ENCODE measurements at places on chromosomes 4 and X.

- no peak for DNase-seq
Measured at GRCh38 chr4:6233929-6234328, 33.6 kb upstream of the JAKMIP1 start.

- no peak for DNase-seq
Measured at GRCh38 chr4:108560616-108561015, 59.8 kb upstream of the RPL34 start.

GRCh38 chrX:71558920-71559319 is 19.3 kb upstream of the GCNA start:
- no peak for DNase-seq

GRCh38 chr4:183798301-183799253 is 106.5 kb upstream of the STOX2 start:
- DNase-seq = no peak

DNA sequence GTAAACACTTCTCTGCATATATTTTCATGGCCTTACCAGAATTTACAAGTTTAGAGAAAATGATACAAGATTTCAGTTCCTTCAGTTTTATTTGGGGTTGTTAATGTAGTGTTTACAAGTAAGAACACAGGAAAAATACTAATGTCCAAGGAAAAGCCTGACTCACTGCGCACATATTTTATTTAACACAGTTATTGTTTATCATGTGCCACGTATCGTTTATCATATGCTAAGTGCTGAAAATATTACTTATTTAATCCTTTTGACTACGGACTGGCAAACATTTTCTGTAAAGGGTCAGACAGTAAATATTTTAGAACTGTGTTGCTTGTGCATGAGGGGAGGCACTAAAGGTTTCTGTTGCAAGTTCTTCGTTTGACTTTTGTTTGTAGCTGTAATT is 794 bp downstream of the HSD17B13 start:
- no peak for DNase-seq

Measured in stimulated activated CD8-positive, alpha-beta memory T cell treated with anti-CD3 and anti-CD28 coated beads, Interleukin-12 subunit alpha, Interleukin-12 subunit beta, amount 100 ng/mL, for 4 hours (primary cell).